Adrenal gland (tissue), 19 donors: ENCODE measurements at places on chromosomes 16 and 17.

DNA sequence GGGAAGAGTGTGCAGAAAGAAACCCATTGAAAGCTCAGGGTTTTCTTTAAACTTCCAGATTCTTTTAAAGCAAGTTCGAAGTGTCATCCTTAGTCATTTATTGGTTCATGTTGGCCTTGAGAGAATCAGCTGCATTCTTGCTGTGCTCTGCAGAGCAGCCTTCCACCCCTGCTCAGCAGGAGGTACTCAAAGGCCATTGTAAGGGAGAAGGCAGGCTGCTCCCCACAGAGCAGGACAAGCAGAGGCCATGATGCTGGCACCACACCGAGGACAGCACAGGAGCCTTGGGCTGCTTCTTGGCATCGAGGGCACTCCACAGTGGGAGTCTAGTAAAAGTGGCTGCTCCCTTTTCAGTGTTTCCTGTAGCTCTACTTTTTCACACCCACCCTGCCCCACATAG, 29.6 kb downstream of the NMT1 start:
- no peak for DNase-seq

DNA sequence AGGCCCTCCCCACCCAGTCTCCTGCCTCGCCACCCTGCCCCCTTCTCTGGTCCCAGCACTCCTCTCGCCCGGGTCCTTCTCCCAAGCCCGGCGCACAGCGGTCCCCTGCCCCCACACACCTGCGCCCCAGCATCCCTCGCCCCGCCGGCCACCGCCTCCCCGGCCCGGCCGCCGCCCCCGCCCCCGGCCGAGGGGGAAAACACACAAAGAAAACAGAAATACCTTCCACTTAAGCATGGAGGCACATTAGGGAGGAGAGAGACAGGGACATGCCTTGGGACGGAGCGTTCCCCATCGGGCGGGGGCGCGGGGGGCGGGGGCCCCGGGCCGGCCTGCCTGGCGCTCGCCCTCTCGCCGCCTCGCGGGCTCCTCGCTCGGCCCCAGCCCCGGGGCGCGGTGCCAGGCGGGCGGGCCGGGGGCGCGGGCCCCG, 326 bp downstream of the SRCIN1 start:
- DNase-seq = no peak

DNA sequence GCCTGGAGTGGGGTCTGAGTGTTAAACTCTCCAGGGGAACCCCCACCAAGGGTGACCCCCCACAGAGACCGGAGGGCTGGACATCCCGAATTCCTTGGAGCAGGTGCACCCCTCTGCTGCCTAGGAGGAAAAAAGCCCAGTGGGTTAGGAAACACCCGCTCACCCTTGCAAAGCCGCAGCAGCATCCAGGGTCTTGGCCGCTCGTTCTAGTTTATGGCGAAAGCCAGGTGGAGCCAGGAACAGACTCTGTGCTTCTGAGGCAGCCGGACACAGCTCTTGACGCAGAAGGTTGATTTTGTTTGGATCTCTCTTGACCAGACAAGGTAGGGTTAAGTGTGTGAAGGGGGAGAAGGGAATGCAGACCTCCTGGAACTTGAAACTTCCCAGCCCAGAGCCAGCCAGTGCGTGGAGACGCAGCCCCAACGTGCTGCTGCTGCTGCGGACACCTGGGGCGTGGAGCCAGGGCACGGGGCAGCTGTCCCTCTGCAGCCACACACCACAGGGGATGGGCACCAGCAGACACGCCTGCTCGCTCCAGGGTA, 154.5 kb downstream of the LAT start:
- DNase-seq = no peak

GRCh38 chr17:7323731-7324437, 5.3 kb downstream of the NEURL4 start:
- no peak for DNase-seq

- DNase-seq = no peak
Measured at GRCh38 chr16:4240624-4241023, 1.3 kb downstream of the SRL start.

DNA sequence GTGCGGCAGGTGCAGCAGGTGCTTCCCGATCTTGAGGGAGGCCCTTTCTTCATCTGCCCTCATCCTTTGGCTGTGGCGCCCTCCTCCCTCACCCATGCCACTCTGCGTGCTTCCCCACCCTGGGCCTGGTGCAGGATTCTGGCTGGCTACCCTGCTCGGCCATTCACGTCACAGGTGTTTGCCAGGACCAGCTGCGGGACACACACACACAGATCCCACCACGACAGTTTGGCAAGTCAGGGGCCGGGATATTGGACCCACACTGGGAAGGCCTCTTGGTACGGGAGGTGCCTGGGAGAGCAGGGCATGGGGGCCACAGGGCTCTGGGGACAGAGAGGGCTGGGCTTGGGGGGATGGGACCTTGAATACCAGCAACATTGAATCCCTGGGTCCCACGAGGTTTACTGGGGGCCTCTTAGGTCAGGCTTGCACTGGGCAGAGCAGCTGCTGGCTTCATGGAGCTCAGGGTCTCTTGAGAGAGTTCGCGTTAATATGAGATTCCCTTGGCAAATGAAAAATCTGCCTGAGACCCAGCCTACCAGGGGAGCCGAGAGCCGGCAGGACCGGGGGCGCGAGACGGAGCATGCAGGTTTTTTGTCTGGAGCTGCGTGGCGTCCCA, 15.1 kb downstream of the ADCY7 start:
- no peak for DNase-seq

DNA sequence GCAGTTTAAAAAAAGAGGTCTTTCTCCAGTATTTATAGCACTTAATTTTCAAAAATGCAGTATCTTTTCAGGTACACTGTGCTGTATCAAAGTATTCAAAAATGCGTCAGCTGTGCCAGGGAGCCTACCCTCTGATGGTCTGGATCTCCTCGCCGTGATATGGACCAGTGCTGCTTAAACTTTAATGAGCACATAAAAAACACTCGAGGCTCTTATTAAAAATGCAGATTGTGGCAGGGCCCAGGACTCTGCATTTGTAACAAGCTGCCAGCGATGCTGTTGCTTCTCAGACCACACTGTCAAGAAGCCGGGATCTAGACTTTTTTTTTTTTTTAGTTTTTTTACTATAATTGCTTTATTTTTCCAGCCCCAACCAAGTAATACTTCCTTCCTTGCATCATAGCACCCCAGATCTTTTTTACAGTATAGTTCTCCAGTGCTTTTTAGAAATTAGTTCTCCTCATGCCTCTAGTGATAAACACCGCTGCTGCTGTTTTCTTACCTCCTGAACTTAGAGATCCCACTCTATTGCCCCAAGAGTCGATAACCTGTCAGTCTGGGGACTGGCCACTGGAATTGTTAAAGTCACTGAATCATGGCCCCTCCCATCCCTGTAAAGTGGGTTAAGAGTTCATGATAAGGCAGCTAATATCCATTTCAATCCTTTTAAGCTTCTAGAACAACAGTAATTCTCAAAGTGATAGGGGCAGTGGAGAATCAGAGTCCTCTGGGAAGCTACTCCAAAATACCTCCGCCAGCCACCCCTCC, 1.6 kb upstream of the SMARCD2 start:
- DNase-seq = no peak

DNA sequence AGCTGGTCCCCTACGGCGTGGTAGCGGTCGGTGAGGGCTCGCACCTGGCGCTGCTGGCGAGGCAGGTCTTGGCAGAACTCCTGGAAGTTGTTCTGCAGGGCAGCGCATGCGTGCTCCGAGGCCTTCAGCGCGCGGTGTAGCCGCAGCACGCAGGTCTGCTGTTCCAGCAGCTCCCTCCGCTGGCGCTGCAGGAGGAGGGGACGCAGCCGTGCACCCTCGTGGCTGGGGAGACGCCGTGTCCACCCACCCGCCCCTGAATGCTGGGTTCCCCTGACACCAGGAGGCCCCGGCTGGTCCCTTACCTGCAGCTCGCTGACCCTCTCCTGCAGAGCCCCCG, 12.2 kb downstream of the EVPL start:
- DNase-seq = no peak

DNA sequence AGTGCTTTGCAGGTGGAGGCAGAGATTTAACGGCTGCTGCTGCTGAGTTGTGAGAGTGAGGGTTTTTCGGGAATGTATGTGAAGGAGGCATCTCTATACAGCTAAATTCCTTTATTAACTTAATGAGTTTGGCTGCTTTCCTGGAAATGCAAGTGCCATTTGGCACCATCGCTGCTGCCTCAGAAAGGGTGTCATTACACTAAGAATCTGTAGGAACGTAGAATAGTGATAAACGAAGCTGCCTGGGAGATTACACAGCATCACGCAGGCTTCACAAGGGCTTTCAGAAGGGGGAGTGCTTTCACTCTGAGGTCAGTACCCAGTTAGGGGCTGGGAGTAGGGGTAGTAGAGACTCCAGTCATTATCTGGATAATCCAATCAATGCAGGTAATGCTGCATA, 14.1 kb upstream of the NLRP1 start:
- no peak for DNase-seq

GRCh38 chr16:69039333-69039941, 66.0 kb upstream of the HAS3 start:
- no peak for DNase-seq

- DNase-seq = no peak
Measured at GRCh38 chr17:65850486-65850885, 289.0 kb upstream of the AXIN2 start.

DNA sequence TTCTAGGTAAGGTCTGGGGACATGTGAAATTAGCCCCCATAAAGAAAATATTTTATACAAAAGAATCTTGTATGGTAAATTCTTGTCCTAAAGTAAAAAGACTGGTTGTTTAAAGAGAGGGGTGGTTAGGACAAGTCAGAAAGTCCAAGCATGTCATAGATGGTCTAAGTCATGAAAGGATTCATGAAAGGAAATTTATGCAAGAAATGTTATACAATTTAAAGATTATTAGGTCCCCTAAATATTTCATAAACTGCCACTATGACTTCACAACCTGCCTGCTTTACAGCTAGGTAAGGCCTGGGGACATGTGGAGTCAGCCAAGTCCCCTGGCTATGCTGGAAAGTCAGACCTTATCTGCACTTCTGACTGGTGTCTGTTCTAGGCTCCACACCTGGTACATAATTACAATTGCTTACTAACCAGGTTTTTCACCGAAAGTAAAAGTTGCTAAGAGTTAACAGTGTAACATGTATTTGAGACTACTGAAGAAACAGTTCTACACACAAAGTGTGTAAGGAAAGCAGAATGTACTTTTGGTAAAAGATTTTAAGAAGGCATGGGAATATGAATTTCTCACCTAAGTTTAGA, 17.0 kb downstream of the N4BP1 start:
- no peak for DNase-seq

- no peak for DNase-seq
Measured at GRCh38 chr17:81635431-81635830, 1.5 kb downstream of the NPLOC4 start.

DNA sequence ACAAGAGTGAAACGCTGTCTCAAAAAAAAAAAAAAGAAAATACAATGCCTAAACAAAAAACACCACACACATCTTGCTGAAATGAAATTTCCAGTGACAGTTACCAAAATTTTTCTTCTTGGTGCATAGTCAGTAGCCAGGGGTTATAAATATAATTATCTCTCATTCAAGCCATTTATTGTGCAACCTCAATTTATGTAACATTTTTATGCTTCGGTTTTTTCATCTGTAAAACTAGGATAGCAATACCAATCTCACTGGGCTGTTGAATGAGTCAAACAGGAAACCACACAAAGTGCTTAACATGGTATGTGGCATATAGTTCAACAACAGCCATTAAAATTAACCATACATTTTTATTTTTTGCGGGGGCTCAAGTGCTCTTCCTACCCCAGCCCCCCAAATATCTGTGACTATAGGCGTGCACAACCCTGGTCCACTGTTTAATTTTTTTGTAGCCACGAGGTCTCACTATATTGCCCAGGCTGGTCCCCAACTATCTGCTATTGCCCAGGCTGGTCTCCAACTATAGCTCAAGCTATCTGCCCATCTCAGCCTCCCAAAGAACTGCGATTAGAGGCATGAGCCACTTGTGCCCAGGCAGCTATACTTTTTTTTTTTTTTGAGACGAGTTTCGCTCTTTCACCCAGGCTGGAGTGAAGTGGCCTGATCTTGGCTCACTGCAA, 2.6 kb downstream of the COG4 start:
- DNase-seq = no peak

- DNase-seq = no peak
Measured at GRCh38 chr16:82653550-82654511, 27.1 kb downstream of the CDH13 start.

DNA sequence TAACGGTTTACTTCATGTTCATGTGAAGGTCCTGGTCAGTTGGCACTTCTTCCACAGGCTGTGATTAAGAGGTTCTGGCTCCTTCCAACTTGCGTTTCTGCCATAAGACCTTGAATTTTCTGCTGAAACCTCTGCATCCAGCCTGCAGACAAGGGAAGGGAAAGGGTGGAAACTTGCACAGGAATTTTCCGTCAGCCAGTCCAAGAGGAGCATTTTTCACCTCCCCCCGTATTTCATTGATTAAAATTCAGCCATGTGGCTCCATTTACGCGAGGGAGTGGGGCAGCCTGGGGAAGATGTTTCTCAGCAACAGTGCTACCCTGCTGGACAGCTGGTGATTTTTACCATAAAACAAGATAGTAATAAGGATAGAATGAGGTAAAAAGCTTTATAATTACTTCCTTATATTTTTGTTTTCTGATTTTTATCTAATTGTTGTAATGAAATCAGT, 101.5 kb upstream of the SMIM36 start:
- peak; percentile 56 for DNase-seq

GRCh38 chr16:12652924-12653323, 150.8 kb downstream of the CPPED1 start:
- DNase-seq = no peak

GRCh38 chr16:31217136-31217530, 198 bp upstream of the PYDC1 start:
- DNase-seq = no peak

DNA sequence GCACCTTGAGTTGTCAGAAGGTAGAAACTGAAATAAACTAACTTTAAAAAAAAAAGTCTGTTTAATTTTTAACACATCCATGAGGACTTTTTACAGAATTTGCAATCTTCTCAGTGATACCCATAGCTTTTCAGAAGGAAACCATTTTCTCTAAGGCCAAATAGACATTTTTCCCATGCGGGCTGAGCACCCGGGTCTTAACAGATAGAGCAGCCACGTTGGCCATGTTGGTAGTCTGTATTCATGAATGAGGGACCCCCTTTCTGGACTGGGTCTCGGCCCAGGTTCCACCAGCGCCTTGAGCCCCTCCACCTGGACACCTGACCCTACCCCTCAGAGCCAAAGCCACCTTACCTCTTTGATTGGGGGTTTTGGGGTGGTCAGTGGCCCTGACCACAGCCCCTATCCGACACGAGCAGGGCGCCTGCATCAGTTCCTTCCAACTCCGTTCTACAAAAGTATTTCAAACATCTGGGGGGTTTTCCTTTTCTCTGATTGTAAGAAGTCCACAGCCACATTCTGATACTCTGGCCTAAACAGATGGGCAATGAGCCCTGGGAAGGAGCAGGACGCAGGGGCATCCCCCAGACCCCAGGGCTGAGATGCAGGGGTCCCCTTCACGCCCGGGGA, 18.0 kb downstream of the CIBAR2 start:
- no peak for DNase-seq

DNA sequence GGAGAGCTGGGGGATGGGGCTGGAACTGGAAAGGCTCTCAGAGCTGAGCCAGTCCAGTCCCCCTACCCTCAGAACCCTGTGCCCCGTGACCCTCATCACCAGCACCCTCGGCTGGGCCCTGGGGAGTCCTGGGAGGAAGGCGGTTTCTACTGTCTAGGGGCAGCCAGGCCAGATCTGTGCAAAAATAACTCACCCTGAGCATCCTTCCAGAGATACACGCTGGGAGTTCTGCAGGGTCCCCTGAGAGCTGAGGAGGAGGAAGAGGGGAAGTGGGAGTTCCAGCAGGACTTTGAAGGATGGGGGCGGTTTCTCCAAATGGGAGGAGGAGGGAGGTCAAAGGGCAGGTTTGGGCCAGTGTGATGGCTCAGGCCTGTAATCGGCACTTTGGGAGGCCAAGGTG, 5.0 kb upstream of the SLC4A1 start:
- DNase-seq = no peak
